ENCODE measurements at places on chromosomes 3 and 15.

- DNase-seq, result no peak
Measured at GRCh38 chr3:10273702-10274305, 18.9 kb downstream of the GHRL start.

GRCh38 chr15:90620379-90621067 is 90.8 kb downstream of the CRTC3 start:
- peak; percentile 43 for DNase-seq

DNA sequence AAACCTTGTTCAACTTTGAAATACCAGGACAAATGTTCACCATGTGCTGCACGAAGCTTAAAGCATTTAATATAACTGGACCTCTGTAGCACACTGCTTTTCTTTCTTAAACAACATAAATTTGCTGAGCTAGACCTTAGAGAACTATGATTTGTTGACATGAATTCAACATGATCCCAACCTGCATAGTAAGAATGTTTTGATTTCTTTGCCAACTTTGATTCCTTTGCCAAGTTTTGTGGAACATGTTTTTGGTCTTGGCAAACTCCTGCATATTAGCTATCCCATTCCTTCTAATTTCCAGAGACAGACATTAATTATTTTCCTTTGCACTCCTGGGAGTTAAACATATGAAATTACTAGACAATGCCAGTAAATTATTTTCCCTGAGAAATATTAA is 197.2 kb upstream of the RBMS3 start:
- DNase-seq, result no peak

GRCh38 chr15:39817892-39818291 is 35.3 kb upstream of the FSIP1 start:
- DNase-seq, result no peak

GRCh38 chr3:9450126-9450525 is 52.7 kb downstream of the SETD5 start:
- no peak for DNase-seq

DNA sequence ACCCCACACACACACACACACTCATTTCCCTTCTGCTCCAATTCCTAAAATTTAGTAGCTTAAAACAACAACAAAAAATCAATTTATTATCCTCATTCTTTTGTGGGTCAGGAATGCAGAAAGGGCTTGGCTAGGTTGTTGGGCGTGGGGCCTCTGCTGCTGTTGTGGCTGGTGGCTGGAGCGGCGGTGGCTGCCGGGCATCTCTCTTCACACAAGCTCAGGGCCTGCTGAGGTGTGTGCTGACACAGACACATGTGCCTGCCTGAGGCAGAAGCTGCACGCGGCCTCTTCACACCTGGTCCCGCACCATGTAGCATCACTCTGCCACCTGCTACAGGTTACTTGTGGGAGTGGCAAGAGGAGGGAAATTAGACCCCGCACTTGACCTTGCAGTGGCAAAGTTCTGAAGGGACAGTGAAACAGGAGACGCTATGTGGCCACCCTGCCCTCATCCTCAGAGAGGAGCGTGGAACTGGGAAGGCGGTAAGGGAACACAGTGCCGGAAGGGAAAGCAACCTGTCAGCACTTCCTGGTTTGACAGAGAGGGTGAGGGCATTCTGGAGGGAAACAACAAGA is 64.0 kb upstream of the PRR20G start:
- DNase-seq, result no peak

GRCh38 chr3:58800032-58800431 is 133.5 kb upstream of the FAM3D start:
- DNase-seq, result no peak

GRCh38 chr3:195007766-195008165 is 263.2 kb downstream of the XXYLT1 start:
- DNase-seq, result no peak

Measured in inflammatory macrophage treated with lipopolysaccharide for 1 hour (primary cell).